ENCODE measurements at places on chromosomes 1 and 21. TPM values are rescaled to one million over a fixed set of nuclear protein-coding genes. Genes with fewer than 3 reads are reported as not detected.

DNA sequence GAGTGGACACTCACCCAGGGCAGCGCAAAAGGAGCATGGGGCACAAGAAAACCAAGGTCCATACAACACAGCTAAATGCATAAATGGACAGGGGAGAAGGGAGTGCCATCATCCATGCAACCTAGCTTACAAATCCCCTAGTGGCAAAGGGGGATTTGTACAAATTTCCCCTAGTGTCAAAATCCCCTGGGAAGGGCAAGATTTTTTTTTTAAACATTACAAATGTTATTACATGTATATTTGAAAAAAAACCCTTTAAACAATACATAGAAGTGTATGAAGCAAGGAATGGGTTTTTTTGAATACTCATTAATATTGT is 89.6 kb upstream of the IVNS1ABP start:
- no peak for DNase-seq

GRCh38 chr1:87720561-87720960 is 391.9 kb downstream of the LMO4 start:
- no peak for DNase-seq

DNA sequence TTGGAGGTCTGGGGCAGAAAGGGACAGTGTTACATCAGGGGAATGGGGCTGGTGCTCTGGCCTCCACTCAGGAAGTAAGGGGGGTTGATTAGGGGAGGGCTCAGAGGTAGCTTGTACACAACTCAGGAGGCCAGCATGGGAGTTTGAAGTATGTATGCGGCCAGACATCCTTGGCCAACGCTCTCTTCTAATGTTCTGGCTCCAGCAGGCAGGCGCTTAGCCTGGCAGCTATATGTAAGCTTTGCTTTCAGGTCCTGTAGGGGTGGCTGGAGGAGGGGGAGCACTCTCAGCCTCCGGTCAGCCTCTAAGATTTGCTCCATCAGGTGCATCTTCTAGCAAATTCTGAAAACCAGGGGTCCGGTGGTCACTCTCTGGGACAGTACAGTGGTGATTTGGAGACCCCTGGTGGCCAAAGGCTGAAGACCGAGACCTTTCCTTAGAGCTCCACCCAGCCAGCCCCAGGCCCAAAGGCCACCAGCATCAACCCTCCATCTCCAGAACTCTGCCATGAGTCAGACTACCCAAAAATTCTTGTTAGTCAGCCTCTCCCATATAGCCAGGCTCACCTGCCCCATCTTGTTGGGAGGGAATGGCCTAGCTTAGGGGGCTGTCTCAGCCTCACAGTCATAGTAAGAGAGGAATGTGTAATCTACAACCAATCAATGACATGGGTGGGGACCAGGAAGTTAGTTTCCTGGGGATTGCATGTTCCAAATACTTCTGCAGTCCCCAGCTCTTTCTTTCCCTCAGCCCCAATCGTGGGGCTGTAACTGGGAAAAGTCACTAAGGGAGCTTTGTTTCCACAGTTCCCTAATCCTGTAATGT is 9.7 kb upstream of the COL8A2 start:
- no peak for DNase-seq

- no peak for DNase-seq
Observed at GRCh38 chr1:168391851-168392681, 111.4 kb downstream of the TBX19 start.

The TRABD2B gene
- not detected for total RNA-seq

The CYP4A22 gene
- not detected for total RNA-seq

DNA sequence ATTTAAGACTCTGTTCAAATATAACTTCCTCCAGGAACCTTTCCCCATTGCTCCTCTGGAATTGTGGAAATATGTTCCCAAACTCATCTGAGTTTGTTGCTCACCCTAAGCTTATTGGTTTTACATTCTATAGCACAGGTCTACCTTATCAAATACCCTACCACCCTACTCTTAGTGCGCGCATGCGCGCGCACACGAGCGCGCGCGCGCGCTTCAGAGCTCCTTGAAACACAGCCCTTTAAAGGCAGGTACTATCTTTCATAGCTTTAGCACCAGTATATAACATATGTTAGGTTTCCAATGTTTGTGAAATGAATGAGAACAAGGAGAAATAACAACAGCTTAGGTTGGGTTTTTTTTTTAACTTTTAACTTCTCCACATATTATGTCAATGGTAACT is 3.5 kb downstream of the IPP start:
- DNase-seq = no peak

DNA sequence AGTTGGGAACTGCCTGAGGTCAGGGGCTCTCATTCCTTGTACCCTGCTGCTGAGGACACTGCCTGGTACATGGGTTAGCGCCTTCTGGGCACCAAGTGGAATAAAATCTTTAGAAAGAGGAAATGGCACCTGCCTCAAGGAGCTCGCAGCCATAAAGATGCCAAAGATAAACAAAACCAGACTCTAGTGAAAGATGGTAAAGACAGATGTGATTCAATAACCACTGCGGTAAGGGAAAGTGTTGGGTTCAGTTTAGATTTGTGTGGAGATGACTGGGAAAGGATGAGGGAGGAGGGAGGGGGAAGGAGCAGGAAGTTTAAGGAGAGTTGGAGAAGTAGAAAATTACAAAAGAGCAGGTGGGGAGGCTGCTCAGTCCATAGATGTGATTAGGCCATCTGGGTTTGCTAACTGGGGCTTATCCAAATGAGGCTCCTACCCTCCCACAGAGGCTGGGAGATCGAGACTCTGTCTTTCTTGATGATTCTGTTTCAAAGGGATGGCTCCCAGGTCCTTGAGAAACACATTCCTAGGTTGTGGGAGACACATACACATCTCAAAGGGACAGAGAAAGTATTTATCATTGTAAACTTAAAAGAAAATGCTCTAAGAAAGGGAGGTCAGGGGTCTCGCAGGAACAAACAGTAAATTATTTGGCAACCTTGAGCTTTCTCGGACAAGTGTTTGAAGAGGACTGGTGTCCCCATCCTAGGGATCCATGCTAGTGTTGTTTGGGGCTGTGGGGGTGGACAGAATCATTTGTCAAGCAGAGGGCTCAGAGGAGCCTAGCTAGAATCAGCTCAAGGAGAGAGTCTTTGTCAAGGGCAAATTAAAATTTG is 65.7 kb upstream of the MORC3 start:
- DNase-seq = no peak

The MATN1 gene
- total RNA-seq = 2.3 TPM

DNA sequence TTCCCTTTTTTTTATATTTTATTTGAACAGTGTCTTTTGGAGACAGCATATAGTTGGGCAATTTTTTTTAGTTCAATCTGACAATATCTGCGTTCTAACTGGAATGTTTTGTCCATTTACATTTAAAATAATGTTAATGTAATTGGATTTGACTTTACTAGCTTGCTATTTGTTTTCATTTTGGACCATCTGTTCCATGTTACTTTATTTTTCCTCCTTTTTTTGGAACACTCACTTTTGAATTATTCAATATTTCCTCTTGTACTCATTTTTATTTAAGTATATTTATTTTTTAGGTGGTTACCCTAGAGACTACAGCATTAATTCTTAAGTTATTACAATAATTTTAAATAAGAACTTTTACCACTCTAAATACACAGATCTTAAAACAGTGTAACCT is 62.8 kb upstream of the C1orf87 start:
- DNase-seq = no peak

DNA sequence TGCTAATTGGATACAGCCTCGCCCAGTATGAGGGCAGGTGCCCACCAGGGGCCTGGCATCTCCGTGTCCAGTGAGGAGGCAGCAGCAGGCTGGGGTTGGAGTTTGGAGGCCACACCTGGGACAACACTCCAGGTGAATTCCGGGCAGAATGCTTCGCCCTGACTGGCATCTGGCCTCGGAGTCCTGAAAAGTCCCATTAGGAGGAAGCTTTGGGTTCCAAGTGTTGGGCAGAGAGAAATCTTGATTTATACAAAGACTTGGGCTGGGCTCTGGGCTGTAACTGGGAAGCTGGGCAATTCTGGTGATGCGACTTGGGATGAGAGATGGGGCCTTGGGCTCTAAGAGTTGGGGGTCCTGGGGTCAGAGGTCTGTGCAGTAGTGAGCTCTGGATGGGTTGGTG is 48.1 kb upstream of the CSF3R start:
- no peak for DNase-seq

GRCh38 chr1:21327566-21328323 is 37.5 kb upstream of the ECE1 start:
- no peak for DNase-seq

The CLCA4 gene
- not detected for total RNA-seq

- no peak for DNase-seq
Observed at GRCh38 chr1:25738499-25738898, 61.5 kb upstream of the SELENON start.

- no peak for DNase-seq
Observed at GRCh38 chr1:221732052-221732451, 9.8 kb downstream of the DUSP10 start.

GRCh38 chr1:30405631-30406212 is 317.7 kb downstream of the MATN1 start:
- DNase-seq = no peak

DNA sequence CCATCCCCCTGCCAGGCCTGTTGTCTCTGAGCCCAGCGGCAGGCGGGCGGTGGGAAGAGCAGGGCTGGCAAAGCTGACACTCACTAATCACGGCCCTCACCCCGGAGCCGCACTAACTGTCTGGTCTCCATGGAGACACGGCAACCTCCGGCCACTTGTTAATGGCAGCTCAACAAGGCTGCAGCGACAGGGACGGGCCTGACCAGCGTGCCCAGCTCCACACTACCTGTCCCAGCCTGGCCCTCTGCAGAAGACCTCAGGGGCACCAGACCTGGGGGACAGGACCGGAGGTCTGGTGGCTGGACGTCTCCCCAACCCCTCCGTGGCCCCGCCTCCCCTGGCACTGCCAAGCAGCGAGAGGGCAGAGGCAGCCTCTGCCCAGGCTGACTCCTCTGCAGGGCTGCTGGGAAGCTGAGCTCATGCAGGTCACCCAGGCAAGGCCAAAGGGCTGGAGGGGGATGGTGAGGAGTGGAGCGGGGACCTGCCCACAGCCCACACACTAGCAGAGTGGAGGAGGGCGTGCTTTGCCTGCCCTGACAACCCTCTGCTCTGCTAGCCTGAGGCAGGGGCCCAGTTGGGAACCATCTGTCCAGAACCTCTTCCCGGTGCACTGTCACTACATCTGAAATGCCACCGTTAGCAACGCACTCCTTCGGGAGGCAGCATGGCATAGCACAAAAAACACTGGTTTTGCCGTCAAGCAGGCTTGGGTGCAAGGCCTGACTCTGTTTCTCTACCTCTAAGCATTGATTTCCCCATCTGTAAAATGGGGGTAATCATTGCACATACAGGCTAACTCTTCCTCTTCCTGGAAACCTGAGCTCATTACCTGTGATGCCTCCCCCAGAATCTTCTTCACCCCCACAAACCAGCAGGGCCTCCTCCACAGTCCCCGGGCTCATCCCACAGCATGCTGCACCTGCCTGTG is 29.6 kb upstream of the WASF2 start:
- DNase-seq = no peak

The GJA4 gene
- total RNA-seq = not detected

- DNase-seq = no peak
Observed at GRCh38 chr1:91682882-91683597, 182.4 kb downstream of the CDC7 start.

- DNase-seq = no peak
Observed at GRCh38 chr1:167052389-167052788, 37.8 kb downstream of the GPA33 start.

DNA sequence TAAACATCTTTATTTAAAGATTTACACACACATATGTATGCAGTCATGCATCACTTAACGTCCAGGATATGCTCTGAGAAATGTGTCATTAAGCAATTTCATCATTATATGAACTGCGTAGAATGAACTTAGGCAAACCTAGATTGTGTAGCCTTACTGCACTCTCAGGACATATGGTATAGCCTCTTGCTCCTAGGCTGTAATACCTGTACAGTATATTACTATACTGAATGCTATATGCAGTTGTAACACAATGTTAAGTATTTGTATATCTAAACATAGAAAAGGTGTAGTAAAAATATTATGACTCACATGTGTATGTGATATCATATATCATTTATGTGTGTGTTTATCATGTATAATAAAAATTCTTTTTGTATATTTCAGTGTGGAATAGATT is 73.2 kb upstream of the QSOX1 start:
- DNase-seq = no peak

GRCh38 chr1:40185951-40186864 is 25.0 kb downstream of the RLF start:
- DNase-seq = peak; percentile 39

GRCh38 chr1:162015196-162015595 is 8.5 kb downstream of the OLFML2B start:
- DNase-seq = no peak

DNA sequence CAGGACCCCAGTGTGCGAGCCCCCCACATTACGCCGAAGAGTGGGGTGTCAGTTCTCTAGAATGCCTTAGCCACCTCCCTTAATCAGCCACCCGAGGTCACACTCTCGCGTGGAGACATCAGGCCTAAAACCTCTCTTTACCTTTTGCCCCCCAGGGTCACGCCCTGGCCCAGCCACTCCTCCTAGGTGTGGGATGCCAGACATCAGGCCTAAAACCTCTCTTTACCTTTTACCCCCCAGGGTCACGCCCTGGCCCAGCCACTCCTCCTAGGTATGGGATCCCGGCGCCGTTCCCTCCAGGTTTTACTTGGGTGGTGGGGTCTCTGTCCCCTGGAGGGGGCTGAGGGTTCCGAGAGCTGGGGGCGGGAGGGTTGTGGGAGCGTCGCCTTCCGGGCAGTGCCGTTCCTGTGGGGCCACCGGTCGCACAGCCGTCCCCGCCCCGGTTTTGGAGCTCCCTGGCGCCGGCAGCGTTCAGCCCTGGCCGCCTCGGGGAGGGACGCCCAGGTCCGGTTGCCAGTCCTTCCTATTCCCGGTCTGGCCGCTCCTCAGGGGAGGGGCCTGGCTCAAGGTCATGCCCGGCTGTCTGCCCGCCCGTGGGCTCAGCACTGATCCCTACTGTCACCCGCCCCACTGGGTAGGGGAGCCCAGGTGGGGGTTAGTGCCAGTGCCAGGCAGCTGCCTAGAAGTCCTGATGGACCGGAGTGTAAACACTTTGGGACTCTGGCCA is 882 bp downstream of the VPS13D start:
- no peak for DNase-seq

- no peak for DNase-seq
Observed at GRCh38 chr21:34143685-34144182, 70.4 kb downstream of the MRPS6 start.

The OR6N1 gene
- total RNA-seq = not detected

The DAP3 gene
- 196 TPM for total RNA-seq

- DNase-seq = no peak
Observed at GRCh38 chr1:170853302-170853701, 82.0 kb upstream of the MROH9 start.

The LCK gene
- total RNA-seq = 237 TPM

The CASP9 gene
- 4.8 TPM for total RNA-seq

GRCh38 chr1:111990878-111991718 is 1.6 kb upstream of the KCND3 start:
- no peak for DNase-seq

The CR1L gene
- not detected for total RNA-seq

The CLEC20A gene
- total RNA-seq = not detected

DNA sequence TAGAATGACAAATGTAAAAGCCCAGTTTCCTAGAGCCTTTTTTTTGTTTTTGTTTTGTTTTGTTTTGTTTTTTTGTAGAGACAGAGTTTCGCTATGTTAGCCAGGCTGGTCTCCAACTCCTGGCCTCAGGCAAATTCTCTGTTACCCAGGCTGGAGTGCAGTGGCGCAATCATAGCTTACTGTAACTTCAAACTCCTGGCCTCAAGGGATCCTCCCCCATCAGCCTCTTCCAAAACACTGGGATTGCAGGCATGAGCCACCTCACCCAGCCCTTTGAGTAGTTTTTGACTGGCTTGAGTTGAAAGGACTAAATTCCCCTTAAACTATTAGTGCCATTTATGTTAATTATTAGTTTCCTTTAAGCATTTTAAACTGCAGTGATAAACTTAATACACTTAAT is 28.8 kb upstream of the ZBTB18 start:
- no peak for DNase-seq
